ENCODE measurements at places on chromosomes 11 and 22.

- no peak for DNase-seq
Measured at GRCh38 chr22:21698430-21699329, 32.9 kb downstream of the PPIL2 start.

- DNase-seq, result no peak
Measured at GRCh38 chr22:39457198-39457555, 365 bp downstream of the MGAT3 start.

DNA sequence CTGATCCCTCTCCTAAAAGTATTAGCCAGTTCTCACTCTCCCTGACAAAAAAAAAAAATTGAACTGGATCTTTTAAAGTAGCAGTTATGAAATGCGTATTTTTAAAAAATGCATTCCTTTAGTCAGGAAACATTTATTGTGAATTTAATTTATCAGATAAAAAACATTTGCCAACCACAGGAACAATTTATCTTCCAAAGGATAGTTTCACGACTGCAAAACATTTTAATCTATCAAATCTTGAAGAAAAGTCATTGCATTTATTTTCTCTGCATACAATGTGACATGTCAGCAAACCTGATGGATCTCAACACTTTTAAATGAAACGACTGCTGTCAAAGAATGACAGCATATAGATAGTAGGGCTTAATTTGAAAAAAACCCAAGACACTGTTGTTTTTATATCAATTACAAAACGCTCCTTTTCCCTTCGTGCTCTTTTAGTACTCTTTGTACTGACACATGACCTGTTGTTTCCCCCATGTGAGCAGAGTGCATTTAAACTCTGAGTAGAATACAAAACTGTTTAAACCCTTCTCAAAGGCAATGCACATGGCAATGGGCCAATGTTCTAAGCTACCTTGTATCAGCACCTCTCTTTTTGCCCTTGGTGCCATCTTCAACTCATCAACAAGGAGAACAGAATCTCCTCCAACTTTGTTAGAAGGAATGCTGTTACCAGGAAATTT lies 107.0 kb downstream of the ATG16L2 start:
- DNase-seq, result no peak

GRCh38 chr11:68978931-68979594 lies 1.7 kb downstream of the MRGPRD start:
- no peak for DNase-seq

Measured in anterior cingulate cortex (tissue), 58 donors.